ENCODE measurements at places on chromosomes 5 and 9.

GRCh38 chr5:107449369-107449768, 221.4 kb downstream of the EFNA5 start:
- DNase-seq = no peak

GRCh38 chr9:114611516-114612271, 603 bp downstream of the TMEM268 start:
- no peak for DNase-seq

DNA sequence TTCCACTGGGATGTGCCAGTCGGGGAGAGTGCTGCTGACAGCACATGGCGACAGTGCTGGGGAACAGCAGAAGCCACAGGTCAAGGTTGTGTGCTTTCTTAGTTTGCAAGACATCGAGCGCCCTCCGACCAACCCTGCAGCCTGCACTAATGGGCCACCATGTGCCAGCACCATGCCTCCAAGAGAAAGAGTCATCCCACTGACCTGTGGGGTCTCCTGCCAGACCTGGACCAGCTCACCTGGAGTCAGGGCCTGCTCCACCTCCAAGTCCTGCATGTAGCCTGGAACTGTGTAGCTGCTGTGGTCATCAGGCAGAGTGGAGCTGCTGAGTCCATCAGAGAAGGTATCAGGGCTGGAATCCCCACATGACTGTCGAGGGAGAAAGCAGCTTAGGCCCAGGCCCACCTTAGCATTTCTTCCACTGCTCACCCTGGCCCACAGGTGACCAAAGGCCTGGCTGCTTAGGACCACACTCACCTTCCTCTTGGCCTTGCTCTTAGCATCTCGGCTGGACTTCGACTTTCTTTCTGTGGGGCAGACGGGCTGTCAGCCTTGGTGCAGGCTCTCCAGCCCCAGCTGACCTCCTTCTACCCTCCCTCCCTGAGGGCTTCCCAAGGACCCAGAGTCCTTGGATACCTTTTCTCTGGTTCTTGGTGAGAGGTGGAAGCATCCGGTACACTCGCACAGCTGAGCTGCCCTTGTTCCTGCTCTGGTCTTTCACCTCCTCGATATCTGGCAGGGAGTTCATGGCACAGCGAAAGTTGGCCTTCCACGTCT, 4.1 kb downstream of the IRF1 start:
- no peak for DNase-seq

- no peak for DNase-seq
Observed at GRCh38 chr9:112838342-112838741, 52.3 kb downstream of the SLC46A2 start.

DNA sequence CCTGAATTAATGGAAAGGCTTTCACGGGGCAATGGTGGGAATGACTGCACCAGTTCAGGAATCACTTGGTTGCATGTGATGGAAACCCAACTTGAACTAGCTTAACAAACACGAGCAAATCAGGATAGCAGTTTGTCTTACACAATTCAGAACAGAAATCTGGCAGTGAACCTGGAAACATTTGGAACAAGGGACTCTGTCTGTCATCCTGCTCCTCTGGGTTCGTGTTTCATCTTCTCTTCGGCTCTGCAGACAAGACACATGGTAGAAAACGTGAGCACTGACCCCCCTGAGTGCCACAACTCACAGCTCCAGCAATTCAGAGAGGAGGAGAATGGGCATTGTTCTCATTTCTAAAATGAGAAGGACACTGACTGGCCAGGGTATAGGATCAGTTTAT, 218.1 kb upstream of the NREP start:
- no peak for DNase-seq

DNA sequence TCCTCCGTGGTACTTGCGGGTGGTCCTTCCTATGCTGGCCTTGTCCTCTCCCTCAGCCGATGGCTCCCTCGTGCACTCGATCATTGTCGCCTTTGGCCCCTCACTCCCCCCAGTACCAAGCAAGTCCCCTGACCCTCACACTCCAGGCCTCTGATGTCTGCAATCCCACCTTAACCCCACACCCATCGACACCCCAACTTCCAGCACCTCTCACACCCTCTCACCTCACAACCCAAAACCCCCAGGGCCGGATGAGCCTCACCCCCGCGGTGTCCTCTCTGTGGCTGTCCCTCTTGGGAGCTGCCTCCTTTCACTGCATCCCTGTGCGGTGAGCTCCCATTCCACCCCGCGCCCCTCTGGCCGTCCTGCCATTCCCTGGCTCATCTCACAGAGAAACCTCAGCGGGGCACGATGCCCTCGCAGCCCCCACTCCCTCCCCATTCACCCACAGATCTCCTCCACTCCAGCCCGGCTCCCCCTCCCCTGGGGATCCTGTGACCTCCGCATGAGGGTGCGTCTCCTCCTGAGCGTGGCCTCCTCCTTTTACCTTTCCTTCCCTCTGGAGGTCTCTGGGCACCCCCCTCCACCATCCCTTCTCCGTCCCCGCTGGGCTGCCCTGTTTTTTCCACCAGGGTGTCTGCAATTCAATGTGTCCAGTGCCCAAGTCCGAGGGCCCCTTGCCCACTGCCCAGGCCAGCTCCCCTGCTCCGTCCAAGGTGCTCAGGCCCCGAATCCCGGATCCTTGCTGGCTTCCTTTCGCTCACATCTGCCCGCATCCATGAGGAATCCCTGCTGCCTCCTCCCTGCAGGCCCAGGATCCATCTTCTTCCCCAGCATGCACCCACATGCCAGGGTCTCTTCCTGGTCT, 15.8 kb upstream of the RNU6ATAC start:
- DNase-seq = no peak

GRCh38 chr9:93633492-93634221, 57.3 kb downstream of the PHF2 start:
- no peak for DNase-seq

- DNase-seq = no peak
Observed at GRCh38 chr9:127049044-127049443, 73.4 kb downstream of the ANGPTL2 start.

GRCh38 chr5:39208471-39208870, 10.9 kb downstream of the FYB1 start:
- DNase-seq = no peak

DNA sequence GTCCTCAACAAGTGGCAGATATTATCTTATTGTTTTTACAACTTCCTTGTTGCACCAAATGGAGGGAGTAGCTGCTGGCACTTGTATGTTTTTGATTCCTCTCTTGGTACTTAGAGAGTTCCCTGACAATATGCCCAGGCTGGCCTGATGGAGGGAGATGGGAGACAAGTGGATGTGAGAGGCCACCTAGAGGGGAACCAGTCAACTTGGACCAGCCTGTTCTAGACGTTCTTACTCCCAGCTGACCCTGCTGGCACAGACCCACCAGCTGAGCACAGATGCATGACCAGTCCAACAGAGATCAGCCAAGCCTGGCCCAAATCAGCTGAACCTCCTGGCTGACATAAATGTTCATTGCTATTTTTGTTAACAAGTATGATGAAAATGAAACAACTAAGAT, 60.9 kb upstream of the GDNF start:
- peak; percentile 26 for DNase-seq

DNA sequence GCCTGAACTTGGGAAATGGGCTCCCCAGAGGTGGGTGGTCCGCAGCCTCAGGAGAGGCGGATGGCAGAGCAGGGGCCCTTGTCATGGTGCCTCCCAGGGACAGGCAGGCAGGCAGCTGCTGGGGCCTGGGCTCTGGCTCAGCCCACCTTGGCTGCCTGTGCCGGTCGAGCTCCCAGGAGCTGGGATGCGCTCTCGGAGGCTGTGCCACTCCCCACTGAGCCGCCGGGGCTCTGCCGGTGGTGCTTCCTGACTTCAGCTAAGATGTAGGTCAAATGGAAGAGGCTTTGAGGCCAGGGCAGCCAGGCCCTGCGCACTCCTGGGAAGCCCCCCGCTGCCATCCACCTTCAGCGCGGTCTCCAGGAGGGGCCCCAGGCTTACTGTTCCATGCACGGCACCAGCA, 41.0 kb downstream of the KCNT1 start:
- DNase-seq = no peak

GRCh38 chr5:124960266-124960665, 213.8 kb upstream of the ZNF608 start:
- DNase-seq = no peak

GRCh38 chr5:109350537-109351270, 59.1 kb downstream of the PJA2 start:
- DNase-seq = no peak

DNA sequence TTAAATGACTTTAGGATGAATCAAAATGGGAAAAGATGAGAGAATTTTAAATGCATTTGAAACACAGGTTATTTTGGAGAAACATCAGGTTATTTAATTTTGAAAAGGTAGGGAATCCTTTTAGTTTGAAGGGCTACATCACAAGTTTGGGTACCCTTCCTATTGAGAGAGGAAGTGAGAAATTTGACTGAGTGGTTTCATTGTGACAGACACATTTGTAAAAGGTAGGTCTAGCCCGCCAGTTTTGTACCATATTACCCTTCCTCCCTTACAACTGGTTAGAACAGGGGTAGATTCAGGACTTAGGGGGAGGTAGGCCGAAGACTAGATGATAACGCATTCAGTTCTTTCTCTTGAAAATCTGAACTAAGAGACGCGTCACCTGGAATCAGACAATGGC, 464.2 kb downstream of the EBF1 start:
- no peak for DNase-seq
